B cell (primary cell): ENCODE measurements at places on chromosomes 6 and 20.

GRCh38 chr6:157283330-157283898 lies 39.9 kb downstream of the TMEM242 start:
- no peak for DNase-seq

- no peak for DNase-seq
Measured at GRCh38 chr6:27375613-27376079, 12.9 kb upstream of the ZNF391 start.

DNA sequence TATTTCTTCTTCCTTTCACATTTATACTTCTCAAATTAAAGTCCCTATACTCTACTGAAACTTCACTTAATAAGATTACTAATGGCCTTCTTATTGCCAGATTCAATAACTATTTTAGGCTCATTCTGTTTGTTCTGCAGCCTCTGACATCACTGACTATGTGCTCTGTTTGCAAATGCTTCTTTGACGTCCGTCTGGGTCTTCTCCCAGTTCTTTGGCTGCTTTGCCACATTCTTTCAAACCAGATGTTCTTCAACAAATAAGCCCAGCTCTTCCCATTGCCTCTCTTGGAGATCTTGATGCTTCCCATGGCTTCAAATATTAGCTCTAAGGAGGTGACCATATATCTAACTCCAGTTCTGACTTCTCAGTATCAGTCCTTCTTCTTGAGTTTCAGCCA lies 117.4 kb downstream of the BTBD9 start:
- DNase-seq = no peak

DNA sequence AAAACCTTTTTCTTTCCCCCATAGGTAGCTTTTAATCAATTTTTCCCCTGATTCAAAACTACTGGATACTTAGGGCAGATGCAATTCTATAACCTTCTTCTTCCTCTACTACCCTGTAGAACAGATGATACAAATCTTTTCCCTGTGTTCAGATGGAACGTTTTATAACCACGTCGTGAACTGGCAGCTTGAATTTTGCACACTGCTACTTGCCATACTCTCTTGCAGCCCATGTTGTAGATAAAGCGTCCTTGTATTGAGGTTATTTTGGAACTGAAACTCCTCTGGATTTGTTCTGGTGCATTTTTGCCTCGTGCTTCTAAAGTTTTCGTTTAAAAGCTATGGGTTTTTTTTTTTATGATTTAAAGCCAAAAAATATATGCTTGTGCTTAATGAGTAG lies 440.2 kb downstream of the RFPL4B start:
- no peak for DNase-seq

DNA sequence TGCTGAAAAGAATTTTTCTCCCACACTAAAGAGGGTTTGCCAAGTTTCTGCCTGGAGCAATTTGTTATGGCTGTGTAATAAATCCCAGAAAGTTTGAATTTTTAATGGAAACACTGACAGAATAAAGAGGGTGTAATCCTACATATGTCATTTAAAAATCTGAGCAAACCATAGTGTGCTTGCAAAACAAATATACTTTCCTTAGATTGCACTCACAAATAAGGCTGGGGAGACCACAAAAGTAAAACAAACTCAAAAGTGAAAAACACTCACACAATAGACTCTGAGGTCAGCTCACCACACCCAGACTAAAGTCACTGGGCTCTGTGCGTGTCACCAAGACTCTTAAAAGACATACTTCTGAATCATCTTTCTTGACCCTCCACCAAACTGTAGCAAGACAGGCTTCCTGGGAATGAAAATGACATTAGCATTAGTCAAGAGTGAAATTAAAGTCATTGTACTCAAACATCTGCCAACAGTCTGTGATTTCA lies 4.8 kb upstream of the ATXN1 start:
- DNase-seq = no peak

- no peak for DNase-seq
Measured at GRCh38 chr6:142810952-142811514, 133.9 kb downstream of the HIVEP2 start.

GRCh38 chr6:121755485-121755884 lies 320.0 kb downstream of the GJA1 start:
- DNase-seq = no peak

DNA sequence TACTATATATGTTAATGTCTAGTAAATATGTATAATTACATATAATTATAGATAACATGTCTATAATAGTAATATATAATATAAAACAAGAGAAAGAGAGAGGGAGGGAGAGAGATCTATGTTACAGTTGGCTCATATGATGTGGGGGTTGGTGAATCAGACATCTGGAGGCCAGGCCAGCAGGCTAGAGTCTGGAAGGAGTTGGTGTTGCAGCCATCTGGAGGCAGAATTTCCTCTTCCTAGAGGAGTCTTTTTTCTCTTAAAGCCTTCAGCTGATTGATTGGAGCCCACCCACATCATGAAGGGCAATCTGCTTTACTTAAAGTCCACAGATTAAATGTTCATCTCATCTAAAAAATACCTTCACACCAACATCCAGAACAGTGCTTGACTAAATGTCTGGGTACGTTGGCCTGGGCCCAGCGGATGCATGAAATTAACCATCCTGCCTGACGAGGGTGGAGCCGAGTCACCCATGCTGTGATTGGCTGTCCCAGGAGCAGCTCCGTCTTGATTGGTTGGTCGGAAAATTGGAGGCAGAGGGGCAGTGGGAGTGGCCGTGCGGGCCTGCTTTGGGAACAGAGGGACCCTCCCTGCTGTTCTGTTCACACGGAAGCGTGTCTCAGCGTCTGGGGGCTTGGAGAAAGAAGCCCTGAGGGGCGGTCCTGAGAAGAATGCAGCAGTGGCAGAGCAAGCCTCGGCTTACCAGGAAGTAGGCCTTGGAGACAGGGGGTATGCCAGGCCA lies 392.4 kb downstream of the QKI start:
- DNase-seq = no peak

DNA sequence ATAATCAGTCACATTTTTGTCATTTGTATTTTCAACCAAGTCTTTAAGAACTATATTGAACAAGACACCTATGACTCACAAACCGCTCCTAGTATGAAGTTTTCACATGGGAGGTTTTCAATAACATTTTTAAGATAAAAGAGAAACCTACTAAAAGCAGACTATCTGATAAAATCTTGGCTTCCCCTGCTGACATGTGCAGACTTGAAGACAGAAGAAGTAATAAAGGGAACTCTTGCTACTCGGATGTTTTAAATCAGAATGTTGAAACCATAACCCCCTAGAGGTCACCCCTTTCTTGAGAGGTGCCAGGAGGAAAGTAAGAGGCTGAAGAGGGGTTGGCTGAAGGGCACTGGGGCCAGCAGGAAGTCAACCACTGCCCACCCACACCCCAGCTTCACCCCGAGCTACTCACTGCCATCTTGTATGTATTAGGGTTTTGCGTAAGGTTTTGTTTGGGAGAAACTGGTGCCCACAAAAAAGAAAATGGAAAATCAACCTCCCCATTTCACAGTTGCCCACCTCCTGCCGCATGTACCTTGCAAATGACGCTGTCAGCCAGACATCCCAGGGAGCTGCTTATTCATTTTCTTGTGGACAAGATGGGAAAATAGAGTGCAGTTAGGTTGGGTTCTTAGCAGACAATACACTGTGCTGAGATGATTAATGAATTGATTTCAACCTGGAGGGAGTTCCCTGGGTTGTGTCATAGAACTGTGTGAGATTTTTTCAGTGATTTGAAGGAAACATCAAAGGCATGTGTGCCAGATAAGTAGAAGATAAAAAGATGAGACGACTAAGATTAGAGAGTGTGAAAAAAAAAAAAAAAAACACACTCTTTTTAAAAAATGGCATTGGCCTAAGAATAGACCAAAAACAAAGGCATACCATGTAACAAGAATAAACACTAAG lies 83.2 kb upstream of the TAB2 start:
- no peak for DNase-seq

DNA sequence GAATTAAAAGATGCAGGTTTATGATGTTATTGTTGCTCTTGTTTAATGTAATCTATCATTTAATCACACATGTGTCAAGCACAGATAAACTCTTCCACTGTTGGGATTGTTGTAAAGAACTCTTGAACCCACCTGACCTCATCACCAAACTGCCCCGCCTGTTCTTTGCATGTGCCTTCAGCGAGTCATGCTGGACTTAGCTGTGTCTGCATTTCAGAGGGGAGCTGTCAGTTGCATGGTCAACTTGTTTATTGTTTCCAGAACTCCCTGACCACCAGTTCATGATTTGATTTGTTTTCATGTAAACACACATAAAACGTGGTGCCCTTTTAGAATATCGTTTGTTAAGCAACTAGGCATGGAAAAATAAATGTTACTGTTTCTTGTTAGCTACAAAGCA lies 93.6 kb downstream of the KHDC1L start:
- no peak for DNase-seq

GRCh38 chr20:7723284-7723683 lies 217.0 kb downstream of the HAO1 start:
- no peak for DNase-seq

GRCh38 chr6:125858427-125859320 lies 67.9 kb downstream of the NCOA7 start:
- DNase-seq = peak; percentile 47

GRCh38 chr20:51275181-51275580 lies 252.3 kb upstream of the KCNG1 start:
- DNase-seq = no peak

DNA sequence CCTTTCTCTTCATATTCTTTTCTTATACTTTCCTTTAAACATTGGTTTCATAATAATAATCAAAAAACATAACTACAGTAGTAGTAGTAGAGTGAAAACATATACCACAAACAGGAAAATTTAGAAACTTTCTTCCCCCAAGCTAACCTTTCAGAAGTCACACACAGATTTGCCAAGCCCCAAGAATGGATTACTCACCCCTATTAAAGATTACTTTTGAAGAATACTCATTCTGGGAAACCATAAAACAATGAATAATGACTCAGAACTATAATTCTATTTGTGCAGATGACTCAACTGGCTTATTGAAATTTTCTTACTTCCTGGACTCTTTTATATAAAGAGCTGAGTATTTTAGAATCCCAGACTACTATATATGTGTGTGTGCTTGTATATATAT lies 119.4 kb upstream of the GJE1 start:
- DNase-seq = no peak

- peak; percentile 5 for DNase-seq
Measured at GRCh38 chr6:99349171-99350141, at the start of gene FAXC. Gene FAXC, minus strand, starts transcription at chr6:99349674. Its CDS starts 302 bp downstream, at chr6:99349372.

GRCh38 chr6:123529843-123530242 lies 106.9 kb downstream of the TRDN start:
- DNase-seq = no peak

DNA sequence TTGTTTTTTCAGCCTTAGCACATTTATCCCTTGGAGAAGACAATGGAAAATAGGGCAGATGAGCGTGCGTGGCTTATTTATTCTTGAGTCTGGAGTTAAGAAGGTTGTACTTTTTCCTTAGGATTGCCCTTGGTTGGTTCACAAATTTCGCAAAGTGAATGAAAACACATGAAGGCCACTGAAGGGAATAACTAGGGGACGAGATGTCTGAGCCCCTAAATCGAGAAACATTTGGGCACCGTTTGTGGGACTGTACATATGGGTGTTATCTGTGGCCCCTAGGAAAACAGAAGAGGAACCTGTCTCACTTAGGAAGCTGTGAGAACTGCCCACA lies 19.4 kb upstream of the TRIM27 start:
- no peak for DNase-seq
